WTC11 (cell line): ENCODE measurements at places on chromosomes 5 and 9. TPM values are rescaled to one million over a fixed set of nuclear protein-coding genes. Genes with fewer than 3 reads are reported as not detected.

Gene ARSI
- total RNA-seq = 5.9 to 6.9 TPM (median 6.6 TPM) in 3 replicates

Gene GZMA
- not detected in 3 replicates for total RNA-seq

Gene JAKMIP2
- 10.9 to 11.9 TPM (median 11.8 TPM) in 3 replicates for total RNA-seq

- no peaks in the 10 kb centered on the region for H3K36me3 ChIP-seq
- no peak overlapping the region for H3K27ac ChIP-seq
- no peaks in the 10 kb centered on the region; the same call in 1 of the 2 replicates for H3K27me3 ChIP-seq
- DNase-seq = no peak
- peaks cover 9% of the 10 kb centered on the region for H3K4me1 ChIP-seq
Observed at GRCh38 chr5:135445306-135445985, 1.7 kb downstream of the DCANP1 start.

Gene P4HA2
- total RNA-seq = 15.1 to 19.0 TPM (median 17.8 TPM) in 3 replicates

DNA sequence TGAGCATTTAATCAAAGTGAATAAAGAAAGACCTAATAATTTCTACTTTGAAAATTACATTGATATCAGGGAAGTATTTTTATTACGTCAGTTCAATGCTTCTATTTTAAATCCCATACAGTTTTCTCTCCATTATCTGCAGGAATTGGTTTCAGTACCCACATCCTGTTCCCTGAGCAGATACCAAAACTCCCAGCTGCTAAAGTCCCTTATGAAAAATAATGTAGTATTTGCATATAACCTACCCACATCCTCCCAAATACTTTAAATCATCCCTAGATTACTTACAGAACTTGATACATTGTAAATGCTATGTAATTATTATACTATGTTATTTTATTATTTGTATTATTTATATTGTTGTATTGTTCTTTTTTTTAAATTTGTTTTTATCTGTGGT lies 125.4 kb upstream of the MINAR2 start:
- no peak for DNase-seq
- H3K27ac ChIP-seq = no peak overlapping the region
- H3K36me3 ChIP-seq = peaks cover 28% of the 10 kb centered on the region
- H3K4me3 ChIP-seq = no peak overlapping the region
